ENCODE measurements at places on chromosomes 5 and 9.

DNA sequence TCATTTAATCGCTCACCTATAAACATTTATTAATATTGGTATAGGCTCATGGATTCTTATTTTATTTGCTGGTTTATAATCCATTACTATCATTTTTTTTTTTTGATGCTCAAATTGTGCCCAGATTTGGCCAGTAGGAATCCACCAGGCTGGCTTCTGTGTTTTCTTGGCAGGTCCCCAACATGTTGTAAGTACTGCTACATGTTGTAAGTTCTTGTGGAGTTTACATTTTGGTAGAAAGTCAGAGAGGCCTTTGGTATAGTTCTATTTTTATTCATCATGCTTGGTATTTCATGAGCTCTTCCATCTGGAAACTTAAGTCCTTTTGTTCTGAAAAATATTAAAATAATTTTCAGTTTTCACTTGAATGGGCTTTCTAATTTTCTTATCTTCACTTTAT lies 47.1 kb downstream of the MAT2B start:
- DNase-seq = no peak

DNA sequence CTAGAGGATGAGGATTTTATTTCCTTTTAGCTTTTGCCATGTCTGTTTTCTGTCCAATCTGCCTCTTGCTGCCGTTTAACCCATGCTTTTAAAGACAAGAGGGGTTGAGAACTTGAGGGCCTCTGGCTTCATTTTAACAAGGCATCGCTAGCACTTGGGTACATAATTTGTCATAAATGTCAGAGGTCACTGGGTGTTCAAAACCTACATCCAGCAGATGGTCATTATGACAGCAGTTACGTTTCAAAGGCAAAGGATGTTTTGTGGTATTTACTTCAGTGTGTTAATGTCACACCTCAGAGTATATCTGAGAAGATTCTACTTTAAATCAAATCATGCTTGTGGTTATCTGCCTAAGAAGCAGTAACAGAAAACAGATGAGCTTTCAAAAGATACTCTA lies 918.3 kb downstream of the NR2F1-AS1 start:
- no peak for DNase-seq

DNA sequence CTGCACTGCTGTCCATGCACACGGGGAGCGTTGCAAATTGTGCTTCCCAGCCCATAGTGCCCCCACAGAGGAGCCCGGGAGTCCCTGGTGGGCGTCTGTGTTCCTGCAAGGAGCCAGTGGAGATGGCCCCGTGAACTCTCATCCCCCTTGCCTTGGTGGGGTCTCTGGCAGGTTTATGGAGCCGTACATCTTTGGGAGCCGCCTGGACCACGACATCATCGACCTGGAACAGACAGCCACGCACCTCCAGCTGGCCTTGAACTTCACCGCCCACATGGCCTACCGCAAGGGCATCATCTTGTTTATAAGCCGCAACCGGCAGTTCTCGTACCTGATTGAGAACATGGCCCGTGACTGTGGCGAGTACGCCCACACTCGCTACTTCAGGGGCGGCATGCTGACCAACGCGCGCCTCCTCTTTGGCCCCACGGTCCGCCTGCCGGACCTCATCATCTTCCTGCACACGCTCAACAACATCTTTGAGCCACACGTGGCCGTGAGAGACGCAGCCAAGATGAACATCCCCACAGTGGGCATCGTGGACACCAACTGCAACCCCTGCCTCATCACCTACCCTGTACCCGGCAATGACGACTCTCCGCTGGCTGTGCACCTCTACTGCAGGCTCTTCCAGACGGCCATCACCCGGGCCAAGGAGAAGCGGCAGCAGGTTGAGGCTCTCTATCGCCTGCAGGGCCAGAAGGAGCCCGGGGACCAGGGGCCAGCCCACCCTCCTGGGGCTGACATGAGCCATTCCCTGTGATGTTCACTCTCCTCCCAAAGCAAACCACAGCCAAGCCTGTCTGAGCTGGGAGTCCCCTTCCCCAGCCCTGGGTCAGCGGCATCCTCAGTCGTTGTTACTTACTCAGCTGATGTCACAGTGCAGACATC lies 3.1 kb downstream of the MRPS2 start:
- DNase-seq = no peak

- DNase-seq = no peak
Measured at GRCh38 chr5:76720988-76721569, 5.2 kb downstream of the F2R start.

- peak; percentile 37 for DNase-seq
Measured at GRCh38 chr9:26163931-26164330, 485.7 kb upstream of the TUSC1 start.

GRCh38 chr5:160353379-160353778 lies 17.0 kb downstream of the C1QTNF2 start:
- DNase-seq = no peak

- DNase-seq = no peak
Measured at GRCh38 chr9:38065369-38066075, 3.5 kb downstream of the SHB start.
